AG09319 (cell line): ENCODE measurements at places on chromosomes 1 and 21.
A peak's percentile ranks its signal among the peaks of the same experiment; 100 is the strongest.

GRCh38 chr1:109241344-109241743 is 8.0 kb upstream of the CELSR2 start:
- DNase-seq, result no peak

- DNase-seq, result no peak
Measured at GRCh38 chr21:46639489-46640386, 4.3 kb downstream of the PRMT2 start.

DNA sequence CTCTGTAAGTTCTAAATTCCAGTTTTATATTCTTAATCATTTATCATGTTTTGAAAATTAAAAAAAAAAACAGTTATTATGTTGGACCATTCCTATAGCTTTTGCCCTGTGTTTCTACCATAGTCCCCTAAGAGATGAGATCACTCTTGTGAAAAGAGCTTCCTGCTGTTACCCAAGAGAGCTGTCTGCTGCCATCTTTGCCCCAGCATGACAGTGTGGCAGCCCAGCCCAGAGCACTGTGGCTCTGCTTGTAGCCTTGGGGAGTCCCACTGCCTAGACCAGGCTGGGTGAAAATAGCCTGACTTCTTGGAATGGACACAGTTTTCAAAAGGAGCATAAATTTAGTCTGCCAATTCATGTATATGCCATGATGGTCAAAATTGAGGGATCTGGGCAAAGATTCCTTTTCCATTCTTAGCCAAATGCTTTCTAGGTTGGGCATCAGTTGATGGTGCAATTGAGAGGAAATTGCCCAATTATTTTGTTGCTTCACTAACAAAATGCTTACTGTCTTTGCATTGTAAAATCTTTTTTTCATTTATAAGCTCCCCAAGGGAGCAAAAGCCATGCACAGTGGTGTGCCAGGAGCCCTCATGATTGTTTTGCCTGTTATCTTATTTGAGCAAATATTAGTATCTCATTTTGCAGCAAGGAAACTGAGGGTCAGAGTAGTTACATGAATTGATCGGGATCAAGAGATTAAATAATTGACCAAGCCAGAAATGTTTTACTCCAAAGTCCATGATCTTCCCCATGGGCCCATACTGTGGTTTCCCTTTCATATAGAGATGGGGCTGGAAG is 72.8 kb downstream of the ETS2 start:
- DNase-seq, result no peak

DNA sequence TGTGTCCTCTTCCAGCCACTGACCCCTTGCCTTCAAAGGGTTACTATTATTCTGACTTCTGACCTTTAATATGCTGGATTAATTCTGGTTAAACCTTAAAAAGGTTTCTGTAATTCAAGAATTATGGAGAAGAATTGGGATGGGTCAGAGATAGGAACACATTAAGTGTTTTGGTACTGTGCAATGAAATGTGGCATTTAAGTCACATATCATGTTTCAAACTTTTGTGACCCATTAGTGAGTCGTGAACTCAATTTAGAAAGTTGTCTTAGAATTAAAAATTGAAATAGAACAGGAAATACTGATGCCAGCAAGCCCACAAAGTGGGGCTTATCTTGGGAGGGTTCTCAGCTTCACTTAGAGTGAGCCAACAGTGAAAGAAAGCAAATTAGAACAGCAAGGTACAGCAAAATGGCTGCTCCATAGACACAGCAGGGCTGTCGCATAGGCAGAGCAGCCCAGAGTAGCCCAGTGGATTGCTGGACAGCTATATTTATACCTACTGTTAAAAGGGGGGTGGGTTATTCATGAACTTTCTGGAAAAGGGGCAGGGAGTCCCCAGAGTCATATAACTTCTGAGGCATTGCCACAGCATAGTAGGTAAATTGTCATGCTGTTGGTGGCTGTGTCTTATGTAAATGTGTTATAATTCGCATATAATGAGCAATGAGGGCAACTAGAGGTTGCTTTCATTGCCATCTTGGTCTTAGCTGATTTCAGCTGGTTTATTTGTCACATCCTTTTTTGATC is 10.5 kb downstream of the SCP2 start:
- DNase-seq, result no peak

GRCh38 chr1:4044967-4045366 is 144.9 kb upstream of the C1orf174 start:
- no peak for DNase-seq

GRCh38 chr1:246068619-246069509 is 438.2 kb downstream of the SMYD3 start:
- no peak for DNase-seq

GRCh38 chr1:157566484-157567300 is 14.4 kb upstream of the FCRL5 start:
- DNase-seq, result no peak

- no peak for DNase-seq
Measured at GRCh38 chr21:43341378-43342161, 85.4 kb downstream of the SIK1 start.

DNA sequence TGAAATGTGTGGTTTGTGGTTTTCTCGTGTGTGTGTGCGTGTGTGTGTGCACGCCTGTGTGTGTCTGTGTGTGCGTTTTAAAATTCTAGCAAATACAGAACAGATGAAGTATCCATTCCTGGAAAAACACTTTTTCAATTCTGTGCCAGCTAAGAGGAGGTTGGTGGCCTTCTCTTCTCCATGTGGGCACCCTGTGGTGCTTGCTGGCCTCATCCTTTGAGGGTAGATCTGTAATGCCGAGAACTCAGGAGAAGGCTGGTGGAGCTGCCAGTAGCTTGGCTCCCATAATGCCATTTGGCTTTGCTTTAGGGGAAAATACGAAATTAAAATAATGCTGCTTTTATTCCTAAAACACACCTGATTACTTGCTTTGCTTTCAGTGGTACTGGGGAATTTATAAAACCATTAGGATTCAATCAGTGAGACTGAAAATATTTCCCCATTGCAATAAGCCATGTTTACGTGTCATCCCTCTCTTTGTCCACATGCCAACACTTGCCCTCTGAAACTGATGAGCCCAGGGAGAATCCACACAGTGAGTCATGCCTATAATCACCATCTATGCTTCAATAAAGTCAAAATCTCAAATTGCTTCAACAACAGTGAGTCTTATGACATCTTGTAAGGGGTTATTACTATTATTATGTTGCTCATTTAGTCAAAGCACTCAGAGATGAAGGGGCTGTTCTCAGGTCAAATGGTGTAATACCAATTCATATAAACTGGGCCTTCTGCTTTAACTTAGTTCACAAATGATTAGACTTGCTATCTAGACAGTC is 39.2 kb downstream of the ABCA4 start:
- DNase-seq, result peak; percentile 92

DNA sequence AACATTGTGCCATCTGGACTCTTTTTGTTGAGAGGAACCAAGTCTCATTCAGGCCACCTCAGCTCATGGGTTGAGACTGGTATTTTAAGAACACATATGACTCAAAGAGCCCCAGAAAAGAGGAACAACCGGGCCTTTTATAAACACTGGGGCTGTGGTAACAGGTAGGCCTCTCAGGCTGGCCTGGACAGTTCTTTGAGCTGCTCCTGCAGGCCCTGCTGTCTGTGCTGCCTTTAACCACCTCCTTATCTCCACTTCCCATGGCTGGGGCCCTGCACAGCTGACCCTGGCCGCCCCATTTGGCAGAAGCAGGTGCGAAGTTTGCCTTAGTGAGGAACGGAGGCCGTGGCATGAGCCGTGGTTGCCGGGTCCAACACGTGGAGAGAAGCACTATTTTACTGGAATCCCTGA is 163.3 kb downstream of the RHOU start:
- no peak for DNase-seq

GRCh38 chr1:182795563-182796228 is 6.1 kb downstream of the NPL start:
- no peak for DNase-seq

- DNase-seq, result no peak
Measured at GRCh38 chr1:178682429-178682828, 42.6 kb upstream of the RALGPS2 start.

- DNase-seq, result no peak
Measured at GRCh38 chr1:99784809-99785255, 18.4 kb upstream of the FRRS1 start.

DNA sequence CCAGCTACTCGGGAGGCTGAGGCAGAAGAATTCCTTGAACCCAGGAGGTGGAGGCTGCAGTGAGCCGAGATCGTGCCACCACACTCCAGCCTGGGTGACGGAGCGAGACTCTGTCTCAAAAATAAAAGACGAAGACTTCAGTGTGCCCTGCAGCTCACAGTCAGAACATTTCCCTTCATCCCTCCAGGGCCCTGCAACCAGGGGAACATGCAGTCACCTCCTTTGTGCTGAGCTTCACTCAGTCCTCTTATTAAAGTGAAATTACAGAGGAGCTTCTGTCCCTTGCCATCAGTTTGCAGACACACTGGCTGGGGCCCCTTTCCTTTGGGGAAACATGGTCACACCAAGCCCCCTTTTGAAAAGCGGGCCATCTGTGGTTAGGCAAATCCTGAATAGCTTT is 24.2 kb downstream of the FHAD1 start:
- DNase-seq, result no peak

- no peak for DNase-seq
Measured at GRCh38 chr1:38819040-38819439, 40.5 kb downstream of the RRAGC start.
